ENCODE measurements at places on chromosomes 7 and 10.
A peak's percentile ranks its signal among the peaks of the same experiment; 100 is the strongest.

DNA sequence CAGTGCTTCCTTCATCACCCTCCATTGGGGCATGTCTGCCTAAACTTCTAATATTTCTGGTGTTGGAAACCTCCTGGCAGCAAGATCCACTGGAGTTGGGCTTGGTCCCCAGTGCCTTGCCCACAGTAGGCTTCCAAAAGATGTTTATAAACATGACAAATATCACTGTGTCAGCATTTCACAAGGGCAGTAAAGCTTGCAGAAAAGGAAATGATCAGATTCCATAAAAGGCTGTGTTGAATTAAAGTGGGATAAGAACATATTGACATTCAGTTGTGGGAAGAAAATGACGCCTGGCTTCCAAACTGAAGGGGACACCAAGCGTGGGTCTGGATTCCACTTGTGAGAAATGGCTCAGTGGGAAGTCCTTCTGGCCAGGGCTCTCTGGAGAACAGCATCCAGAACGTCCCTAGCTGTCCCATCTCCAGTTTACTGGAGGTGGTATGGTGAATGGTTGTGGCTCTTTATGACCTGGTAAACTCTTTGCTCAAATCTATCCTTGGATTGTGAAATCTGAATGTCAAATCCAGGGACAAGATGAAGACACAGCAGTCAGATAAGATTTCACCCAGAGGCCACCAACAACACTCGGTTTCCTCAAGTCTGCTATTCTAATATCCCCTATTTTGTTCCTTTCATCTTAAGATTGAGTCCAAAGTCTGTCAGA, 287.2 kb downstream of the TNS3 start:
- DNase-seq: no peak
- H3K27ac ChIP-seq: no peak overlapping the region
- no peak overlapping the region for H3K4me3 ChIP-seq
- no peaks in the 10 kb centered on the region for H3K4me1 ChIP-seq
- H3K36me3 ChIP-seq: no peaks in the 10 kb centered on the region

- no peak overlapping the region for H3K27ac ChIP-seq
- H3K36me3 ChIP-seq: no peaks in the 10 kb centered on the region
- H3K4me3 ChIP-seq: no peak overlapping the region
- no peak for DNase-seq
- H3K4me1 ChIP-seq: no peaks in the 10 kb centered on the region
- no peaks in the 10 kb centered on the region for H3K27me3 ChIP-seq
Observed at GRCh38 chr7:122896509-122896908, 10.2 kb upstream of the CADPS2 start.

DNA sequence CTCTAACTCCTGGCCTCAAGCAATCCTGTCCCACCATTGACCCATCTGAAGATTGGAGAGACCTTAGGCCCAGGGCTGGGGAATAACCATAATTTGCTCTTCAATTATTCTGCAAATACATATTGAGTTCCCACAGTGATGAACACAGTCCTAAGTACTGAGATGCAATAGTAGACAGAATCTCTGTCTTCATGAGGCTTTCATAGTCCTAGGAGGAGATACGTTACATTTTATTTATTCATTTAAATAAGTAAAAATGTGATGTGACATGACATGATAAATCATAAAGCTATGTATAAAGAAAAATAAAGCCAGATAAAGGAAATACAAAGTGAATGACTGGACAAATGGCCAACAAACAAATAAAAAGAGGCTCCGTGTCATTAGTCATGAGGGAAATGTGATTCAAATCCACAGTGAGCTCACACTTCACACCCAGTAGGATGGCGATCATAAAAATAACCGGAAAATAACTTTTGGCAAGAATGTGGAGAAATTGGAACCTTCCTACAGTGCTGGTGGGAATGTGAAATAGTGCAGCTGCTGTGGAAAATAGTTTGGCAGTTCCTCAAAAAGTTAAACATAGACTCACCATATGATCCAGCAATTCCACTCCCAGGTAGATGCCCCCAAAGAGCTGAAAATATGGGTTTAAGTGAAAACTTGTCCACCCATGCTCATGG, 52.1 kb upstream of the JCAD start:
- no peaks in the 10 kb centered on the region for H3K36me3 ChIP-seq
- H3K4me1 ChIP-seq: no peaks in the 10 kb centered on the region
- no peak overlapping the region for H3K4me3 ChIP-seq
- no peaks in the 10 kb centered on the region for H3K27me3 ChIP-seq
- no peak overlapping the region for H3K27ac ChIP-seq

GRCh38 chr7:21939136-21939857, 6.4 kb downstream of the CDCA7L start:
- H3K4me1 ChIP-seq: no peaks in the 10 kb centered on the region
- H3K27ac ChIP-seq: no peak overlapping the region
- DNase-seq: no peak

GRCh38 chr7:137904833-137905232, 58.1 kb upstream of the DGKI start:
- no peak for DNase-seq
- H3K27me3 ChIP-seq: no peaks in the 10 kb centered on the region
- no peaks in the 10 kb centered on the region for H3K4me1 ChIP-seq
- H3K36me3 ChIP-seq: no peaks in the 10 kb centered on the region
- no peak overlapping the region for H3K27ac ChIP-seq

DNA sequence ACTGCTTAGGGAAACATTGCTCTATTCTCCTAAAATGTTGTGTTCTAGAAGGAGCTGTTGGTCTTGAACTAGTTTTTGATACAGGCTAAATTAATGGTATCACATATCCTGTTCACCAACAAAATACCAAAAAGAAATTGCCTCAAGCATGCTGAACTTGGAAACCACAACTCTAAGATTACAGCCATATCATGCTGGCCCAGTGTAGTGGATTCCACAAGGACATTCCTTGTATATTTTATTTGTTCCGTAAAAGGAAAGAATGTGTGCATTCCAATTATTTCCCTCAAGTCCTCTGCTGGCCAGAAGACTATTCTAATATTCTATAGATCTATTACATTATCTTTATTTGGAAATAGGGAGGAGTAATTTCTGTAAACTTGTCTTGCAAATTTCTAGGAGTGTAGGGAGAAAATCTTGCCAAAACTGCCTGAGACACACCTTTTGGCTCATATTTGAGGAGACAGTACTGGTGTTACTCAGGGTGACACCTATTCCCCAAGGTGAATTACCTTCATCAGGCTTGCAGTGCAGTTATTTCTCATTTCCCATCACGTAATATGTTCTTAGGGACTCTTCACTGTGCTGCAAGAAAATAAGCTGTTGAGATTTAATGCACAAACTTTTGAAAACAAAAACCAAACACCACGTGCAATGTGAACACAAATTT, 1.9 kb upstream of the NEBL start:
- no peaks in the 10 kb centered on the region for H3K36me3 ChIP-seq
- DNase-seq: no peak
- H3K4me1 ChIP-seq: no peaks in the 10 kb centered on the region
- H3K27me3 ChIP-seq: no peaks in the 10 kb centered on the region

GRCh38 chr7:96084881-96085553, 236.9 kb downstream of the SLC25A13 start:
- no peak overlapping the region for H3K4me3 ChIP-seq
- no peaks in the 10 kb centered on the region for H3K4me1 ChIP-seq
- H3K27me3 ChIP-seq: no peaks in the 10 kb centered on the region
- no peak overlapping the region for H3K27ac ChIP-seq
- no peaks in the 10 kb centered on the region for H3K36me3 ChIP-seq
- DNase-seq: no peak

- H3K4me1 ChIP-seq: no peaks in the 10 kb centered on the region
- H3K27ac ChIP-seq: no peak overlapping the region
- no peak for DNase-seq
- H3K27me3 ChIP-seq: no peaks in the 10 kb centered on the region
Observed at GRCh38 chr10:15333909-15334649, 37.0 kb downstream of the FAM171A1 start.

GRCh38 chr7:53603461-53603860, 568.0 kb downstream of the POM121L12 start:
- H3K27ac ChIP-seq: no peak overlapping the region
- no peaks in the 10 kb centered on the region for H3K4me1 ChIP-seq
- no peaks in the 10 kb centered on the region for H3K36me3 ChIP-seq
- H3K4me3 ChIP-seq: no peak overlapping the region
- H3K27me3 ChIP-seq: no peaks in the 10 kb centered on the region

DNA sequence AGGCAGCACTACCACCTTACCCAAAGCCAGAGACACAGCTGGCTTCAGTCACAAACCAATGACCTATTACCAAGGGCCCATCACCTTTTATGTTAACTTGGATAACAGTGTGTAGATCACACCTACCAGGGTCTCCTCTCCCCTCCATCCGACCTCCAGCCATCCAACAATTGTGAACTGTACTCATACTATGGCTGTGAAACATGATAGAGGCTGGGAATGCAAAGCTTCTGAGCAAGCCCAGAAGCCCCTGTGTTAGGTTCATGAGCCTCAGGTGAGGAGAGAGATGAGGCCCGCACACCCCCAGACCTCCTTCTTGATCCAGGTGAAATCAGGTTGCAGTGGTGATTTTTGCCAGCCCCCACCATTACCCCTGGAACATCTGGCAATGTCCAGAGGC, 47.7 kb downstream of the PNLIPRP2 start:
- no peaks in the 10 kb centered on the region for H3K4me1 ChIP-seq
- peaks cover 7% of the 10 kb centered on the region for H3K27me3 ChIP-seq
- no peaks in the 10 kb centered on the region for H3K36me3 ChIP-seq

DNA sequence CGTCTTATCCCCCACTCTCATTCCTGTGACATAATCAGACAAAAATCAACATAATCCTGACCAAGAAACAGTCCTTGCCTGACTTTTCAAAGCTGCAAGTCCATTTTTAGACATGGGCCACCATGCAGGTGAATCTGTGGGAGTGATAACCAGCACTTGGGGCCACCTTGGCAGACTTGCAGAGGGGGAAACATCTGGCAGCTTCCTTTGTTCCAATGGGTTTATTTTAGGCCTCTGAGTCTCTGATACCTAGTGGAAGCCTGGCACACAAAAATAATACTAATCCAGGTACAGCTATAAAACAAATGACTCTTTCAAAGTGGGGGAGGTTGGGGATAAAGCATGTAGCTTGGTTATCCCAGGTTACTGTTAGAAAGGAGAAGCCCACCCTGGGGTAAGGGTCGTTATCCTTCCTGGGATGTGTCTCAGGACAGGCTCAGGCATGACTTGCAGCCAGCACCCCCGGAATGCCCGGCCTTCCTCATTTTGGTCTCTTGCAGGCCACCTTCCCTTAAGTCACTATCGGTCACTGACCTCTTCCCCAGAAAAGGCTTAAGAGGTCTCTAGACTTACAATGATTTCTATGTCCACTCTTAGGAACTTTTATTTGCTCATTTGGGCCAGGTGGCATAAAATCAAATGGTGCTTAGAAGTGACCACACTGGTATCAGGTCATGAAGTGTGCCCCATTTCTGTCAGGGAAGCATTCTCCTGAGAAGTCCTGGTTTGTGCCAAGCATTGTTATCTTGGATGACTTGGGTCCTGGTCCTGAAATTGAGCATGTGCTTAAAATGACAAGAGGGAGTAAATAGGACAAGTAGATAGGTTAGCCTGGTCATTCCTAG, 37.6 kb downstream of the EEPD1 start:
- no peak overlapping the region for H3K4me3 ChIP-seq
- H3K27ac ChIP-seq: peak overlapping the region; percentile 68
- no peaks in the 10 kb centered on the region for H3K4me1 ChIP-seq
- no peaks in the 10 kb centered on the region for H3K27me3 ChIP-seq
- DNase-seq: no peak

GRCh38 chr7:112023282-112023681, 182.9 kb downstream of the DOCK4 start:
- no peak for DNase-seq
- no peaks in the 10 kb centered on the region for H3K27me3 ChIP-seq
- no peak overlapping the region for H3K27ac ChIP-seq
- no peaks in the 10 kb centered on the region for H3K36me3 ChIP-seq
- H3K4me3 ChIP-seq: no peak overlapping the region

DNA sequence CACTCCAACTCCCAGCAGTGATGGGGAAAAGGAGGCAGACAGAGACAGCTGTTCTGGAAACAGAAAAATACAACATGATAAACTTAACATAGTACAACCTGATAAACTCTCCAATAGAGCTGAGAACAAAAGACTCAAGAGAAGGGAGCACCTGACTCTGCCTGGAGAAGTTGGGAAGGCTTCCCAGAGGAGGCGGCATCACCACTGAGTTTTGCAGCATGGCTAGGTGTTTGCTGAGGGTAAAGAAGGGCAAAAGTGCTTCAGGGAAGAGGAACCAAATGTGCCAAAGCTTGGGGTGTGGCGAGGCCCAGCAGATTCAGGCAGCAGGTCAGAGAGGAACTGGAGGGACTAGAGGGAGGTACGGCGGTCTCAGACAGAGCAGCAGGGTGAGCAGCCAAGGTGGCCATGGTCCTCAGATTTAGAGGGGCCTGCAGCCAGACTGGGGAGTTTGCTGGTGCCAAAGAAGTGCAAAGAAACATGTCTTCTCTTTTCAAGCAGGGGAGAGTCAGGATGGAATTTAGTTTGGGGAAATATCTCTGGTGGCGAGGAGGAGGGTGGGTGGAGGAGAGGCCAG, 119.9 kb upstream of the BTBD16 start:
- no peak for DNase-seq
- no peaks in the 10 kb centered on the region for H3K36me3 ChIP-seq
- no peak overlapping the region for H3K4me3 ChIP-seq
- H3K27ac ChIP-seq: no peak overlapping the region

- H3K4me3 ChIP-seq: no peak overlapping the region
- H3K27me3 ChIP-seq: no peaks in the 10 kb centered on the region
- DNase-seq: no peak
Observed at GRCh38 chr10:62778125-62778524, 26.4 kb upstream of the ADO start.

- H3K4me3 ChIP-seq: no peak overlapping the region
- H3K4me1 ChIP-seq: no peaks in the 10 kb centered on the region
- no peaks in the 10 kb centered on the region for H3K27me3 ChIP-seq
- H3K36me3 ChIP-seq: no peaks in the 10 kb centered on the region
- DNase-seq: no peak
- H3K27ac ChIP-seq: no peak overlapping the region
Observed at GRCh38 chr10:114649217-114649903, 8.7 kb downstream of the ABLIM1 start.

- DNase-seq: no peak
- H3K4me1 ChIP-seq: no peaks in the 10 kb centered on the region
- H3K27ac ChIP-seq: no peak overlapping the region
- H3K27me3 ChIP-seq: no peaks in the 10 kb centered on the region
Observed at GRCh38 chr10:13839430-13839990, 252.7 kb downstream of the PRPF18 start.

- no peaks in the 10 kb centered on the region for H3K4me1 ChIP-seq
- H3K27me3 ChIP-seq: no peaks in the 10 kb centered on the region
- no peak overlapping the region for H3K4me3 ChIP-seq
- H3K27ac ChIP-seq: no peak overlapping the region
Observed at GRCh38 chr7:127733986-127734385, 82.0 kb downstream of the SND1 start.

- H3K36me3 ChIP-seq: no peaks in the 10 kb centered on the region
- H3K27ac ChIP-seq: no peak overlapping the region
- peaks cover 20% of the 10 kb centered on the region for H3K4me1 ChIP-seq
- peaks cover 62% of the 10 kb centered on the region for H3K27me3 ChIP-seq
- DNase-seq: no peak
Observed at GRCh38 chr7:155371884-155372781, 74.5 kb downstream of the INSIG1 start.

- H3K4me3 ChIP-seq: no peak overlapping the region
- no peaks in the 10 kb centered on the region for H3K4me1 ChIP-seq
- no peaks in the 10 kb centered on the region for H3K36me3 ChIP-seq
- no peak for DNase-seq
Observed at GRCh38 chr7:38068461-38068860, 109.6 kb upstream of the STARD3NL start.

Data from breast epithelium (tissue), 4 donors.